ENCODE measurements at places on chromosomes 6 and 20.

GRCh38 chr6:36682328-36683144 is 4.0 kb downstream of the CDKN1A start:
- DNase-seq, result no peak

GRCh38 chr20:57231951-57232428 is 34.5 kb downstream of the BMP7 start:
- DNase-seq, result no peak

GRCh38 chr6:129136751-129137150 is 253.8 kb downstream of the LAMA2 start:
- DNase-seq, result no peak

DNA sequence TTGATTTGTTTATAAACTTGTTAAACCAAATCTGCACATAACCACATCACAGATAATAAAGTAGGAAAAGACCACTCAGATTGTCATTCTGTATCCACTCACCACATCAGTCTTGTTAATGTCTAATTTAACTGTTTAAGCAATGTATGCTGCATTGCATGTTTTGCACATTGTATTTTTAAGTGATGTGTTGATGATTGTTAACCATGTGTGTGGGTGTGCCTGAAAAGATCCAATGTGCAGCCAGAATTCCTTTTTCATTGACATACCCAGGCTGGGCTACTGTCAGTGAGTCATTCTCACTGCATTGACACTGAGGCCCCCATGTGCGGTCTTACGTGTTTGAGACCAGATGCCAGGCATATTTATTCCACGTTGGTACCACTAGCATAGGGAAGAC is 167.3 kb downstream of the TRMT11 start:
- DNase-seq, result no peak

DNA sequence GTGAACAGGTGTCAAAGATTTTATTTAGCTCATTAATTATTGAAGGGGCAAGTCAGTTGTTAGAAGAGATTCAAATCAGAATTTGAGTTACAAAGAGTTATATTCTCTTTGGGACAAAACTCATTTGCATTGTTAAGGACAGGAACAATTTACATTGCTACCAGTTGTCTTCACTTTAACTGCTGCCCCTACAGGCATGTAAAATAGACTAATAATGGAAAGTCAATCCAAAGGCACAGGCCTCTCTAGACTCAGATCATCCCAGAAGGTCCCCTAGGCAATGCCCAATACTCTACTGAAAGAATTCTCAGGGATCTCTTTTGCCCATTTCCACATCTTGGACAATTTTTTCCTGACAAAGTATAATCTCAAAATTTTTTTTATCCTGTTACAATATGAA is 95.7 kb downstream of the SCP2D1 start:
- DNase-seq, result no peak

GRCh38 chr20:59349277-59349676 is 48.9 kb downstream of the EDN3 start:
- no peak for DNase-seq

GRCh38 chr20:45450097-45450818 is 19.3 kb upstream of the WFDC2 start:
- DNase-seq, result no peak

- no peak for DNase-seq
Measured at GRCh38 chr20:22374066-22374465, 210.3 kb downstream of the FOXA2 start.

- no peak for DNase-seq
Measured at GRCh38 chr6:22556266-22556665, 13.1 kb upstream of the HDGFL1 start.

DNA sequence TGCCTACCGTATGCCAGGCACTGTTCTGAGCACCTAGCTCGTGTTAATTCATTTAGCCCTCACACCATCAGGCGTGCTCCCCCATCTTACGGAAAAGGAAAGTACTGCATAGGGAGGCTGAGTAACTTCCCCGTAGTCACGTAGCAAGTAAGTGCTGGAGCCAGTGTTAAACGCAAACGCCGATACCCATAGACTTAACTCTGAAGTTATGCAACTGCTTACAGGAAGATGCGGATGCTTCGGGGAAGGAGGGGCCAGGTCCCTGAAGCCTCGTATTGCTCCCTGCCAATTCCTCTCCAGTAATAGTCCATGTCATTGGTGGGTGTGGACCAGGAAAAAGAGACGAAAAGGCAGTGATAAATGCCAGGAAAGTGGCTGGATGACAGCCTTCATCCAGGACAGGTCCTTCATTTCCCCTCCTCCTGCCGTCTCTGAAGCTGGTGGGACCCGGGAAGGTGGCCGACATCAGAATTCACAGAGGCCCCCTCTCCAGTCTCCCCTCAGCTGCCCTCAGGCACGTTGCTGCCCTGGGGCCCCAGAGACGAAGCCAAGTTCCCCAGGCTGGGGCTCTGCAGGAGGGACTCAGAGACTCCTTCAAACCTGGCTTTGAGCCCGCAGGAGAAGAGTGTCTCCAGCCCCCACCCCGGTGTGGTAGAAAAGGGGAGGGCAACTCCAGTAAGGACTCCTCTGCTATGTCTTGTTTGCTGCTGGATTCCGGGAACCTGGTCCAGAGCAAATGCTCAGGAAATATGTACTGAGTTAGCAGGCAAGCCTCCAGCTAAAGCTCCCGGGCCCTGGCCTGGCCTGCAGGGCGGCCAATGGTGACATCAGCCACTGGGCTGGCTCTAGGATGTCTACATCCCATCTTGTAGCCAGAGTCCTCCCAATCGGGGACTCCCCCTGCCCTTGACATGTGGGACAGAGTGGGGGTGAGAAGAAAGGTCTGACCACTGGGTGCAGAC is 37.8 kb downstream of the RAB44 start:
- DNase-seq, result no peak

GRCh38 chr6:134437376-134437775 is 119.5 kb upstream of the SGK1 start:
- DNase-seq, result no peak

DNA sequence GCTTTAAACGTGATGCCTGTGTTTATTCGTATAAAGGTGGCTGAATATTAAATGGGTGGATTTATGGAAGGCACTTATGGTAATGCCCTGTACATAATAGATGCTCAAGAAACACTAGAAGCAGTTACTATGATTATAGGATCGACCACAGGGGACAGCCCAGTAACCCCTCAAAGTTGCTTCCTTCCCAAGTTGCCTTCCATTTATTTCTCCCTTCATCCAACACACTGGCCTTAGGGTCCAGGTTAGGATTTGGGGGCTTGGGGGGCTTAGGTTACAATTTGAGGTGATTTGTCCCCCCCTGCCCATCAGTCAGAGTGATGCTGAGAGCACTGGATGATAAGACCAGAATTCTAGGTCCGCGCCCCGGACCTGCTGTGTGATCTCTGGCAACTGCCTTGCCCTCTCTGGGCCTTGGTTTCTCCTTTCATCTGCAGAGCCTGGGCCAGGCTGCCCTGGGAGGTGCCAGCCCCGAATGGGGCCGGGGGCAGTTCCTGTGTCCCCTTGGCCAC is 101.5 kb downstream of the CEBPB start:
- no peak for DNase-seq

DNA sequence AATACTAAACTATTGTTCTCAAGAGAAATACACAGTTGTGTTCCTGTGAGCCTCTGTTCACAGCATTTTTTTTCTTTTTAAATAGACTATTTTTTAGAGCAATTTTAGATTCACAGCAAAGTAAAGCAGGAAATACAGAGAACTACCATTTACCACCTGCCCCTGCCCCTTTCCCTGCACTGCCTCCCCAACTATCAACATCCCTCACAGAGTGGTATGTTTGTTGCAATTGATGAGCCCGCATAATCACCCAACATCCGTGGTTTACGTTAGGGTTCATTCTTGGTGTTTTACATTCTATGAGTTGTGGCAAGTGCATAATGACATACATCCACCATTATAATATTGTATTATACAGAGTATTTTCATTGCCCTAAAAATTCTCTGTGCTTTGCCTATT is 71.6 kb upstream of the TNFAIP3 start:
- no peak for DNase-seq

DNA sequence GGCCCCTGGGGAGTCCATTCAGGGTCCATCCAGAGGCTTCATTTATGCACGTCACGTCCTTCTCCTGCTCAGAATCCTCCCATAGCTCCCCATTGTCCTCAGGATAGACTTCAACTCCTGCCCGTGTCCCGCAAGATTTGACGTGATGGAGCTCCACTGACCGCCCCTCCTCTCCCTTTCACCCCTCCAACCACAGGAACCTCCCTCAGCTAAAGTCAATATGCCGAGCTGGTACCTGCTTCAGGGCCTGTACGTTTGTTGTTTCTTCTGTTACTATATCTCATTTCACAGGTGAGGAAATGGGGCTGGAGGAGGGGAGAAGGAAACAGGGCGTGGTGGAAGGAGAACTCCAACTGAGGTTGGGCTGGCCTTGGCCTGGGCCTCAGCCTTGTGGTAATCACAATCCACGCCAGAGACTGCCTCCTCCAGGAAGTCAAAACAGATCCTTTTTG is 38.6 kb downstream of the CEBPB start:
- DNase-seq, result no peak

- no peak for DNase-seq
Measured at GRCh38 chr6:35078226-35078850, 62.8 kb downstream of the TCP11 start.

GRCh38 chr20:13753436-13754036 is 31.2 kb downstream of the ESF1 start:
- no peak for DNase-seq

DNA sequence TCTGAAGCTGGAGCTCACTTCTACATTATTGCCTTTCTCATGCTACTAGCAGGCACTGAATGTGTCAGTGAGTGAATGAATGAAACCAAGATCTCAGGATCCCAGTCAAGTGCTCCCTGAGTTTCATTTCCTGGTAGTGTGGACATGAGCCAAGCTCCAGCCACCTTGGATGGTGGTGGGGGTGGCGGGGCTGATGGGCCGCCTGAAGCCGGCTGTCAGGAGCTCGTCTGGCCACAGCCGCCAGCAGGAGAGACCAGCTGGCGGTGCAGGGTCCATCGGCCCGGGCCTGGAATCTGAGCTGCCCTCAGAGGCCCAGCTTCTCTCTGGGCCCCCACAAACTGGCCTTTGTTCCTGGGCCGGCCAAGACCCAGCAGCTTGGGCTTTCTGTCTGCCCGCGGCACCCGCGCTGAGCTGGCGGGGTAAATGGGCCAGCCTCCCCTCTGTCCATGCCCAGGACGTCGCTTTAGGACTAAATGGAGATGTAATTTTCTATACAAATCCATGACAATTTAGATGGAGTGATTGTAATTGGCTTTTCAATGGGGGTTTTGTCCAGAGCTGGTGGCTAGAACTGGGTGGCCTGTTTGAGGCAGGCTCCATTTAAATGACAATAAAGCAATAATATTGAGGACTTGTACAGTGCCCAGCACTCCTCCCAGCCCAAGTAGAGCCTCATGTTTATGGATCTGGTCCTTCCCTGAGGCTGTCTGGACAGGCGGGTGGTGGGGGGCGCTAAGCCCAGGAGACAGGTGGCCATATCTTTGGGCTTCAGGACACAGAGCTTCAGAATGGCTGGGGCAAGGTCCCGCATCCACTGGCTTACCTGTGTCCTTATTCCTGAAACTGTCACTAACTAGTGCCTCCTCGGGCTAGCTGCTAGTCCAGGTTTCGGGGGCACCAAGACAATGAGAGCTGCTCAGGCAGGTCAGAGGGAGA is 43.5 kb downstream of the NOL4L start:
- DNase-seq, result no peak

GRCh38 chr6:152161501-152161900 is 354.0 kb downstream of the ESR1 start:
- no peak for DNase-seq

DNA sequence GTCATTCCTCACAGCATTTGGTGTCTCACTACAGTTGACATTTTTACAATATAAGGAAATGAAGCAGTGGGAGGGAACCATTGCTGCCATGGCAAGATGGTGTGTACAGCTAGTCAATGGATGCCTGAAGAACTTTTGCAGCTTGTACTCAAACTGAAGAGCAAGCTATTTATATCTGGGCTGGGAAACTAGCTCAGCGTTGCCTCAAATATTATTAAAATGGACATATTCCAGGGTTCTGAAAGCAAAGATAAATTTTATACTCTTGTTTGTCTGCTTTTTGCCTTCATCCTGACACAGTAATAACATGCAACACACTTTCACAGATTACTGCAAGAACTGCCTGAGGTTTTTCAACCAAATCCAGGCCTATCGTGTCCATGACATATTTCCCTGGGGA is 156.4 kb upstream of the COL21A1 start:
- DNase-seq, result no peak

Measured in CD8-positive, alpha-beta T cell (primary cell).